Brain pericyte (primary cell): ENCODE measurements at places on chromosomes 1 and 21.

DNA sequence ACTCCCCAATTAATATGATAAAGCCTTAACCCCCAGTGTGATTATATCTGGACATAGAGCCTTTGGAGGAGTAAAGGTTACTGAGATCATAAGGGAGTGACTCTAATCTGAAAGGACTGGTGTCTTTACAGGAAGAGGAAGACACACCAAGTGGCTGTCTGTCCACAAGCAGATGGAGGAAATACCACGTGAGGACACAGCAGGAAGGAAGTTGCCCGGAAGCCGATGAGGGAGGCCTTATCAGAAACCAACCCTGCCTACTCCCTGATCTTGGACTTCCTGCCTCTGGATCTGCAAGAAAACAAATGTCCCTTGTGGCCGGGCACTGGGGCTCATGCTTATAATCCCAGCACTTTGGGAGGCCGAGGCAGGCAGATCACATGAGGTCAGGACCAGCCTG, 110.3 kb upstream of the CHRM3 start:
- DNase-seq = no peak

DNA sequence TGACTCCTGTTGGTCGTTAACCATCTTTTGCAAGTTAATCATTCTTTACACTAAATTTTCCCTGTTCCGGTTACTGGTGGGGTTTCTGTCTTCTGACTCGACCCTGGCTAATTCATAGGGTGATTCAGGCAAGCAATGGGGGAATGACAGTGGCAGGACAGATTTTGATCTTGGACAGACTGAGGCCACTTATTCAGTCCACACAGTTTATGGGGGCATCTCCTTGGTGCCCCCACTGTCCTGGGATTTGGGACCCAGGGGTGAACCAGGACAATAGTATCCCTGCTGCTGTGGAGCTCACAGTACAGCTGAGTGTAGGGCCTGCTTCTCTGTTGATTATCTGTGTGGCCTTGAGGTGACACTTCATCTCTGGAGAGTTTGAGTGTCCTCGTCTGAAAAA, 540.4 kb downstream of the MATN1 start:
- no peak for DNase-seq

GRCh38 chr1:97281962-97282361, 560.4 kb downstream of the PTBP2 start:
- DNase-seq = no peak

DNA sequence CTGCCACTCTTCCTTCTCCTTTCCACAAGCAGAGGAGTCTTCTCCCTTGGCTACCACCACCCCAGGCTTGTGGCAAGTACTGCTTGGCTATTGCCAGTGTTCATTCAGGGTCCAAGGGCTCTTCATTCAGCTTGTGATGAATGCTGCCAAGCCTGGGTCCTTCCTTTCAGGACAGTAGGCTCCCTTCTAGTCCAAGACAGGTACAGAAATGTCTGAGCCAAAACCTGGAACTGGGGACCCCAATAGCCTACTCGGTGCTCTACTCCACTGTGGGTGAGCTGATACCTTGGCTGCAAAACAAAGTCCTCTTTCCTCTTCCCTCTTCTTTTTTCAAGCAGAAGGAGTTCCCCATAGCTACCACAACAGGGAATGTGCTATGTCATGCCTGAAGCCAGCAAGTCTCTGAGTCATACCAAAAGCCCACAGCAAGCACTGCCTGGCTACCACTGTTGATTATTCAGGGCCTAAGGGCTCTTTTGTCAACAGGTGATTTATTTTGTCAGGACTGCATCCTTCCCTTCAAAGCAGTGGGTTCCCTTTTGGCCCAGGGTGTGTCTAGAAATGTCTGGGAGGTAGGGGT, 268.9 kb downstream of the HHAT start:
- peak; percentile 25 for DNase-seq
